ENCODE measurements at places on chromosomes 16 and 17.

GRCh38 chr16:54545854-54546511, 259.4 kb upstream of the IRX3 start:
- no peak for DNase-seq

- no peak for DNase-seq
These were observed 33.4 kb upstream of the LONP2 start for GRCh38 chr16:48210747-48211146.

GRCh38 chr16:56708525-56709442, 21.1 kb upstream of the NUP93 start:
- no peak for DNase-seq

DNA sequence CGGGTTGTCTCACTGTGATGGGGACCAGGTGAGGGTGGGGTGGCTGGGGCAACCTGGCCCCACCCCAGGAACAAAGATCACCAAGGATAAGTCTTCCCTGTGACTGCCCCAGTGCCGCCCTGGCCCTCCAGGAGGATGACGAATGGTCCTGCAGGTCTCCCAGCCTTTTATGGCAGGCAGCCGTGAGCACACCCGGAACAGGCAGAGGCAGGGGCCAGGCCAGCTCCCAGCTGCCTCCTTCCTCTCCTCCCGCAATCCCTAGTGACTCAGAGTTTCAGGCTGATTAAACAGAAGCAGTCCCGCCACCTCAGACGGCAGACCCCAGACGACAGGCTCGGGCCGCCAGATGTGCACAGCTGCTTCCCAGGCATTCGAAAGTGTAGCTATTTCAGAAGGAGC, 13.3 kb downstream of the JUP start:
- no peak for DNase-seq

- no peak for DNase-seq
These were observed 2.1 kb upstream of the CA4 start for GRCh38 chr17:60147553-60148223.

DNA sequence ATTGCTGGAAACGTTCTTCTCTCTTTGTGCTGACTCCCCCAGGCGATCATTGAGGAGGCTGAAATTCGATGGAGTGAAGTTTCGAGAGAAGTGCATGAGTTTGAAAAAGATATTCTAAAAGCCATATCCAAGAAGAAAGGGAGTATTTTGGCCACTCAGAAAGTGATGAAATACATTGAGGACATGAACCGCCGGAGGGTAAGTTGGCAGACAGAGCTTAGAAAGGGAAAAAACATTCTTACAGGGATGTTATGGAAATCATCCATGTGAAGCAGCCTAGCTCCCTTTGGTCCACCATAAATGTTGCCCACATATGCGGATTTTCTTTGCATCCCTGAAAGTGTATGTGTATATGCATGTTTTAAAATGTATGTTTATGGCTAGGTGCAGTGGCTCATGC, 36.5 kb downstream of the PRSS54 start:
- no peak for DNase-seq

Measured in dorsolateral prefrontal cortex (tissue), 122 donors.